Spleen (tissue), 13 donors: ENCODE measurements at places on chromosomes 2 and 18. TPM values are rescaled to one million over a fixed set of nuclear protein-coding genes. Genes with fewer than 3 reads are reported as not detected.

DNA sequence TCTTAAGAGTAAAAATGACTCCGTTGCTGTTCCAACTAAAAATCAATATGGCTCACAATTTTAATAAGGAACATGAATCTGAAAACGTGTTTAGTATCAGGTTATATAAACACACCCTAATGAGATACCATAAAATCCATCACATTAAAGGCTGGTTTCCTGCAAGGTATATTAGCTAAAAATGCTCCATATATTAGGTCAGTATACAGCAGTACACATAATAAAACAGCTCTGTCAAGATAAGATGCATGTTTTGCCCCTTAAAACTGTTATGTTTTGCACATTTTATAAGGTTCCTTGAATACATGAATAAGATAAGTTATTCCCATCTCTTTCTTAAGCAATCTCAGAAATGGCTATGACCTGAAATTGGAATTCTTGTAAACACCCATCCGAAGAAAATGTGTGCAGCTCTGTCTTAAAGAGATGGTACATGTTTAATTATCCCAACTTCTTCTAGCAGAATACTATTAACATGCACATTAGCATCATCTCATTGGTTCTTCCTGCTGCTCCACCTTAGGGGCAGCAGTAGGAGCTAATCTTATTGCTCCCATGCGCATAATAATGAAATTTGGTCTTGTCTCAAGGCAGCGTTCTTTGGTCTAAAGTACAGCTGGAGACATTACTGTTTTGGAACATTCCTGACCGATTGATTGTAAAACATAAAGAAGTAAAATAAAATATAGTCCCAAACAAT, 836.1 kb upstream of the FANCL start:
- H3K36me3 ChIP-seq, result no peaks in the 10 kb centered on the region
- DNase-seq, result no peak
- H3K4me3 ChIP-seq, result no peak overlapping the region

The TMEM178A gene
- total RNA-seq, result 1.0 TPM

GRCh38 chr2:108587621-108588020, 53.4 kb downstream of the LIMS1 start:
- no peak for DNase-seq
- H3K27me3 ChIP-seq, result no peaks in the 10 kb centered on the region
- H3K4me3 ChIP-seq, result no peak overlapping the region
- no peaks in the 10 kb centered on the region for H3K4me1 ChIP-seq

The B4GALT6 gene
- 6.4 TPM for total RNA-seq

GRCh38 chr2:191790737-191791136, 56.2 kb downstream of the CAVIN2 start:
- no peaks in the 10 kb centered on the region for H3K36me3 ChIP-seq
- H3K27me3 ChIP-seq, result peaks cover 3% of the 10 kb centered on the region
- H3K4me3 ChIP-seq, result no peak overlapping the region
- peaks cover 4% of the 10 kb centered on the region for H3K4me1 ChIP-seq

DNA sequence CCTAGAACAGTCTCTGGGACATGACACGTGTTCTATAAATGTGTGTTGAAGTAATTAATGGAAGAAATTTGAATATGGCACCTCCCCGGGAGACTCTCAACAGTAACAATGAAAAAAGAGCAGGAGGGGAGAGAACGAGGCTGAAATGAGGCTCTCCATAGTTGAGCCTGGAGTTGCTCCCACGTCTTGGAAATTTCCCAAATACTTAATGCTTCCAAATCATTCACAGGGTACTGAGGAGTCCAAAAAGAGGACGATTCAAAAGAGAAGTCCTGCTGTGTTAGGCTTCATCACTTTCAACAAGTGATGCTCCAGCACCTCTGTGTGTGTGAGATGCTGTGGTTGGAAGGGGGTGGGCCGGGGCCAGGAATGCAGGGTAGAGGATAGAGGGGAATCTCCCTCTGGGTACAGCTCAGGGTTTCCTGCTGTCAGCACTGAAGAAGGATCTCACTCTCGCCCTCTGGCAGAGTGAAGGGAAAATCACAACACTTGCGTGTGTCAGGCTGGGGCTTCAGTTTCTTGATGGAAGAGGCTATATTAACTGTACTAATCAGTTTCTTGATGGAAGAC, 18.1 kb upstream of the ZNF407 start:
- H3K4me1 ChIP-seq, result peaks cover 15% of the 10 kb centered on the region
- no peak overlapping the region for H3K4me3 ChIP-seq
- no peak overlapping the region for H3K27ac ChIP-seq
- H3K27me3 ChIP-seq, result no peaks in the 10 kb centered on the region
- no peak for DNase-seq
- H3K36me3 ChIP-seq, result no peaks in the 10 kb centered on the region

- H3K36me3 ChIP-seq, result no peaks in the 10 kb centered on the region
- DNase-seq, result no peak
- H3K4me1 ChIP-seq, result no peaks in the 10 kb centered on the region
- H3K27me3 ChIP-seq, result no peaks in the 10 kb centered on the region
- no peak overlapping the region for H3K4me3 ChIP-seq
- no peak overlapping the region for H3K27ac ChIP-seq
These were observed 91.5 kb upstream of the MYT1L start for GRCh38 chr2:2422621-2423020.

DNA sequence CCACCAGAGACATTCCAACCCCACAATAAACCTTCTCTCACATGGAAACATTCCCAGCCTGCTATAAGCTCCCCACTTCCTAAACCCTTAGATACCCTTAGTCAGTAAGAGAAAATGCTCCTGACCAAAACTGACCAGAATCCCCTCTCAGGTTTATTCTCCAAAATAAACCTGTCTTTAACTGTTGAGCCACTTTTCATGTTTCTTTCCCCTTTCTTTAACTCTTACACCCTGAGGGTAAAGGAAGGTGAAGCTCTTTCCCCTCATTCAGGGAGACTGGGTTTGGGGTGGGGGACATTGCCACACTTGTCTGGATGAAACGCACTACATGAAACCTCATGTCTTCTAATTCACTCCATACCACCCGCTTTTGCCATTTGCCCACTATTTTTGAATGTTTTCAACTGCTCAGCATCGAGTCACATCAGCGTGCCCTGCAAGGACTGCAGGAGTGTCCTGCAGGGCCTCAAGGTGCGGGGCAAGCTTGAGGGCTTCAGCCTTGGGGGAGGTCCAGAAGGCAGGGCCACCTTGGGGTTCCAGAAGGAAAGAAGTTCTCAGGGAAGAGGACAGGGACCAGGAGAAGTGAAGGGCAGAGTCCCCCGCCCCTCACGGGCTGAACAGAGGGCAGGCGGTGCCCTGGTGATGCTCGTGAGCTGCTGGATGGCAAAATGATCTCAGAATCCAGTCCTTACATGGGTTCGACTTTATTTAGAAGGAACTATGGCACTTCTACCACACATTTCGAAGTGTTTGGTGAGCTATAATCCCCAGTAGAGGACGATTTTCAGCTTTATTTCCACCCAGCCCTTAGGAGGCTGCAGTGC, 4.2 kb upstream of the SP140L start:
- no peaks in the 10 kb centered on the region for H3K36me3 ChIP-seq
- H3K4me1 ChIP-seq, result peaks cover 50% of the 10 kb centered on the region
- no peaks in the 10 kb centered on the region for H3K27me3 ChIP-seq

The DUSP11 gene
- 24.5 TPM for total RNA-seq

The DLX2 gene
- total RNA-seq, result not detected

- H3K4me3 ChIP-seq, result no peak overlapping the region
- DNase-seq, result no peak
- no peaks in the 10 kb centered on the region for H3K27me3 ChIP-seq
- H3K27ac ChIP-seq, result no peak overlapping the region
These were observed 1.1 kb upstream of the SMYD1 start for GRCh38 chr2:88066543-88066942.

DNA sequence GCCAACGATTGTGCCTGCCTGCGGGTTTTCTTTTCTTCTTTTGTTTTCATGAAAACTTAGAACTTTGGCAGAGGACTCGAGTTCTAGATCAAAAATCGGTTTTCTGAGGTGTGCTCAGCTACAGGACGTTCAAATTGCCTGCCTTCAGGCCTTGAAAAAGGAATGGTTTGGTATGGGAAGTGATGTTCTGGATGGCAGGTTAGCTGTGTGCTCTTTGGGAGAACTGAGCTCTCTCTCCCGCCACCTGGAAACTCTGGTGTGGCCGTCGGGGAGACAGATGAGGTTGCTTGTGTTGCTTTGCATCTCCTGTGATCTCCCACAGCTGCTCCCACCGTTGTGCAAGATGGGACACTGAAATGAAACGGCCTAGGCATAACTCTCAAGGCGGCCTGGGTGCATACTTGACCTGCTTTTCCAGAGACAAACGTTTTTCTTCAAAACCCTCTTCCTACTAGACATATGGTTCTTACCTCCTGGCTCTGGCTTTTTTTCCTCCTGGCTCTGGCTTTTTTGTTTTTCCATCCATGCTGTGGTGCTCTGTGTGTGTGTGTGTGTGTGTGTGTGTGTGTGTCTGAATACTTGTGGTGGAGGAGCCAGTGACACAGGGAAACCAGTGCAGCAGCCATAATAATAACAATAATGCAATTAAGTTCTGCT, 2.0 kb downstream of the FMNL2 start:
- DNase-seq, result no peak
- peak overlapping the region; percentile 90 for H3K4me3 ChIP-seq
- H3K4me1 ChIP-seq, result no peaks in the 10 kb centered on the region
- peaks cover 10% of the 10 kb centered on the region for H3K27me3 ChIP-seq
- H3K36me3 ChIP-seq, result no peaks in the 10 kb centered on the region
- H3K27ac ChIP-seq, result peak overlapping the region; percentile 57

The RGPD8 gene
- total RNA-seq, result 28.7 TPM

- H3K27me3 ChIP-seq, result no peaks in the 10 kb centered on the region
- no peak for DNase-seq
- H3K36me3 ChIP-seq, result no peaks in the 10 kb centered on the region
These were observed 259.4 kb downstream of the GBX2 start for GRCh38 chr2:235908826-235909225.

DNA sequence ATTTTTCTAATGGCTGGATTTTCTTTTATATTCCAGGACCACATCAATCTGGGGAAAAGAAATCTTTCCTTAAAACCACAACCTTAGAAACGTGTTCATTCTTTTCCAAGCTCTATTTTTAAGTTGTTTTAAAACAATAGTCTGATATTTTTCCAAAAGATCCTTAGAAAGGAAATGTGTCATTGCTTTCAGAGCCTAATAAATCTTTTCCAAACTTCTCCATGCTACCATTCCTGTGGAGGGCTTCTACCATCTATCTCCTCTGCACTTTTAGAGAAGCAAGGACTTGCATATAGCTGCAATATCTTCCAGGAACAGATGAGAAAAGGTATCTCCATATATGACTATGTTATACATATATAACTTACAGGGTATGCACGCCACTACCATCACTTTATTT, 21.2 kb downstream of the WDFY1 start:
- no peak overlapping the region for H3K4me3 ChIP-seq
- H3K36me3 ChIP-seq, result peaks cover 16% of the 10 kb centered on the region
- H3K4me1 ChIP-seq, result peaks cover 3% of the 10 kb centered on the region

- H3K27me3 ChIP-seq, result no peaks in the 10 kb centered on the region
- no peaks in the 10 kb centered on the region for H3K4me1 ChIP-seq
- DNase-seq, result no peak
- H3K36me3 ChIP-seq, result no peaks in the 10 kb centered on the region
- H3K4me3 ChIP-seq, result no peak overlapping the region
These were observed 126.4 kb upstream of the TLK1 start for GRCh38 chr2:171287036-171287571.

DNA sequence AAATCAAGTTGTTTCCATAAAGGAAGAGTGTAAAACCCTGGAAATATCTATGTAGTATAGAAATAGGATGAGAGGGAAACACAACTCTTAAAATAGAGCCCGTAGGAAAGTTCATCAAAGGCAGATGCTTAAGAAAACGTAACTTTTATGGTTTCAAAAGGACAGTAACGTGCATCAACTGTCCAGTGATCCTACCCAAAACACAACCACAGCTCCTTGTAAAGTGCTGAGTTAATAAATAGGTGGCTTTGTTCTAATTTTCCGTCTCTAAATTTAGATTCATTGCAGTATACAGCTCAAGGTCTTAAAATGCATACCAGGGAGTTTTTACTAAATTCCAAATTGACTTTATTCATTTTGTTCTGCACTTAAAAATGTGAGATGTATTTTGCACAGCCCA, 282.1 kb upstream of the ID2 start:
- no peaks in the 10 kb centered on the region for H3K27me3 ChIP-seq
- no peak overlapping the region for H3K4me3 ChIP-seq
- no peaks in the 10 kb centered on the region for H3K4me1 ChIP-seq
- DNase-seq, result no peak
- no peak overlapping the region for H3K27ac ChIP-seq
- no peaks in the 10 kb centered on the region for H3K36me3 ChIP-seq

The SGPP2 gene
- total RNA-seq, result 1.8 TPM

GRCh38 chr2:27007416-27008374, 25.1 kb upstream of the TMEM214 start:
- no peak overlapping the region for H3K27ac ChIP-seq
- no peak overlapping the region for H3K4me3 ChIP-seq
- no peaks in the 10 kb centered on the region for H3K4me1 ChIP-seq
- DNase-seq, result no peak

DNA sequence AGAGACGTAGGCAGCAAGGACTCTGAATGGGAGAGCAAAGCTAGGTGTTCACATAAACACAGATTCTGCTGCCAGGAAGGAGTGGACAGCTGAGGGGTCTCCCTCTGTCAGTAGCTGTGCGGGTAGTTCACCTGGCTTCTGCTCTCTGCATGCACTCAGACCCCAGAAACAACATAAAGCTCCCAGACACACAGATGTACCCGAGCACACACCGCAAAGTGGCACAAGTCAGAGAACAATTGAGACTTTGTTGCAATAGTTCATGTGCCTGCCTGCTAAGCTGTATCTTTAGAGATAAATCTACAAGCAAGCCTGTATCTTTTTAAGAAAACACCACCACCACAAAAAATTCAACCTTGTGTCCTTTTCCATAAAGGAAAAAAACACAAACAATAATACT, 420.0 kb upstream of the ST6GAL2 start:
- no peaks in the 10 kb centered on the region for H3K36me3 ChIP-seq
- DNase-seq, result no peak
- H3K4me3 ChIP-seq, result no peak overlapping the region
- no peaks in the 10 kb centered on the region for H3K4me1 ChIP-seq
- H3K27ac ChIP-seq, result no peak overlapping the region
